ENCODE measurements at places on chromosomes 6 and 20.

DNA sequence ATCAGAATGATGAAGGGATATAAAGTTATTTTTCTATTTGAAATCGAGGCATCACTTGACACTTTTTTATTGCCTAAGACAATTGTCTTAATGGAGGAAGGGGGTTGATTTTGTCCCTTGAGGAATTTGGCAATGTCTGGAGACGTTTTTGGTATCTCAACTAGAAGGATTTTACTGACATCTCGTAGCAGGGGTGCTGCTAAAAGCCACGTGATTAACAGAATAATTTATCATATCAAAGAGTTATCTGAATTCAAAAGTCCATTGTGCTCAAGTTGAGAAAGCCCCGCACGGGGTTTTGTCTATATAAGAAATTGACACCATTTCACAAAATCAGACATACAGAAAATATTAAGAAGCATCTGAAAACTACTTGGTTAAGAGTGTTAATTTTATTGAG, 1.5 kb upstream of the TAAR6 start:
- DNase-seq = no peak

DNA sequence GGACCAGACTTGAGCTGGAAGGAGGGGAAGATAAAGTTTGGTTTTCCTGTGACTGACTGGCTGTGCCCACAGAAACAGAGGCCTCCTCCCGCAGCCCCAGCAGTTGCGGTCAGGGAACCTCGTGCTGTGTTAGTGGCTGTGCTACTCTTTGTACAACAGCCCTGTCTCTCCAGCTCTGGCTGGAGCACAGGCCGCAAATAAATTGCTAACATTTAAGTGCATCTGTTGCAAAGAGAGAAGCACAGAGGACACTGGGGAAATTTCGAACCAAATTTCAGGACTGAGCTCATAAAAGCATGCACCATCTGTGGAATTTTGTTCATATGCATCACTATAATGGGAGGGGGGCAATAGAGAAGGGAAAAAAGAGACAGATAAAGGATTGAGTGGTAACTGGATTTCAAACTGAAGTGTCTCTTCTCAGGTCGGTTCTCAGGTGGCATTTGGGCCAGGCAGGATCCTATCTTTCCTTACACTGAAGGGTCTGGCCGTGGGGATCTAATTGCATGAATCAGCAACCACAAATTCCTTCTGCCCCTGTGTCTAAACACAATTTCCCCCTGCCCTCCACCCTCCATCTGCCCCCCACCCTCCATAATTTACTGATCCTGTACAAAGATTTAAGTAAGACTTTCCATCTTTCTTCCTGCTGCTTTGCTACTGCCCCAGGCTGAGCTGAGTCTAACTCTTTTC, 88.9 kb upstream of the ATXN1 start:
- no peak for DNase-seq

GRCh38 chr6:69128411-69128810, 493.3 kb downstream of the ADGRB3 start:
- no peak for DNase-seq

DNA sequence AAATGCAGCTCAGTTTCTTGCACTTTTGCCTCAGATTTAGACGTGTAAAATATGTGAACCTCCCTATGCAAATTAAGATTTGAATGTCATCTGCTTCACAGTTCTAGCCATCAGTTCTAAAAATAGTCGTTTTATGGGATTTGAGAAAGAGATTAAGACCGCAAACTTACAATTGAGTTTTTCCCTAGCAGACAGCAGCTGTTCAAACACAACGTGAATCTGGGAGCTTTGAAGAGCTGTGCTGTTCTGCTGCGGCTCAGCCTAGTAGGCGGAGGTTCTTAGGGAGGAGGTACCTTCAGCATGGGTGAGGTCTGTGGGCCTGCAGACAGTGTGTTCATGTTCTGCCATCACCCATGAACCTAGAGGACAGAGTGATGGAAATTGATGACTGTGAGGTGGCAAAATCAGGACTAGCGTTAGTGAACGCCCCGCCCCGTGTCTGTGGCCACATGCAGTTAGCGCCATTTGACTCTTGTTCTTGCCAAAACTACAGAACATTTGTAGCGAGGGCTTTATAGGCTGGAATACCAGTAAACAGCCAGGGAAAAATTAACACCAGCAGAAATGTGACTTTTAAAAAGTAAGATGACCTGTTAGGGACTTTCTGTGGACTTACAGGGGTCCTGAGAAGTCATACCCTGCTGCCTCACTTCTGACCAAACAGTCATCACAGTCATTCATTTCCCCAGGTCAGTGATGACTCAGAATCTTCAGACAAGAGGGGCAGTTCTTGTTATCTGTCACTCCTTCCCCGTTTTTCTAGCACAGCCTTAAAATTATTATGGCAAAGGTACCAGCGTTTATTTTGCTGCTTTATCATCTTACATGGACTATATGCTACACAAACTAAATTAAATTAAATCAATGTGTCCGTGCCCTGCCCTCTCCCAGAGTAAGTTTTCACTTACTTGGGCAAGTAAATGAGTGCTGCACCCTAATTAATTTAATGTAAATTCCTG, 84.3 kb upstream of the TMEM181 start:
- peak; percentile 65 for DNase-seq

- peak; percentile 19 for DNase-seq
Measured at GRCh38 chr6:21885532-21886114, 292.1 kb downstream of the SOX4 start.

DNA sequence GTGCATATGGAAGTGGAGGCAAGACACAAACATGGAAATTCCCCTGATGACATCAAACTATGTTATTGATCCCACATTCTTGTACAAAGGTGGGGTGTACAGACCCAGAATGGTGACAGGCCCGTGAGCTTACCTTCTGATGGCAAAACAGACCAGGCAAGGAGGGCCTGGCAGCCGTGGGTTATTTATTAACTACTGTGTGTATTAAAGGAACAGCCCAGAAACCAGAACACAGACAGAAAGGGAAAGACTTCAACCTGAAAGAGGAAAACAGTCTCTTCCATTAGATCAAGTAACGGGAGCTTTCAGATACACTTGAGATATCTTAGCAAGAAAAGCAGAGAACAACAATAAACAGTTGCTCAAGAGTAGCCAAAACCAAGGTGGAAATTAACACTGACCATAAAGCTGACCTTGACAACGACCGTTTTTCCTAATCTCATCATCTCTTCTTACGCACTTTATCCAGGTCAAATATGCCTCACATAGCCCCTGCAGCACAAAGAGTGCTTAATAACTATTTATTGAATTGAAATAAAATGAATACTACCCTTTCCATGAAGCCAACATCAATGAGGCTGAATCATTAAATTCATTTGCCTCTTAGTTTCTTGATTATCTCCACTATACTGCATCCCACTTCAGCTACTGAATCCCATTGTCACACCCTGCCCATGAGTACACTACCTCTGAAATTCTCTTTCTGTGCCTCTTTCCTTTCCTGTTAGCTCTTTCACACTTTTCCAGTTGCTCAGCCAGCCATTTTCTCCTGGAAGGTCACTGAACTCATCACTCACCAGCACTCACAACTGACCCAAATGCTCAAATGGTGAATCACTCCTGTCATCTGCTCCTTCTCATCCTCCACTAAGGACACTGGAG, 67.4 kb downstream of the MOXD1 start:
- DNase-seq = no peak

GRCh38 chr6:53195048-53195447, 46.4 kb upstream of the GCM1 start:
- DNase-seq = no peak

- no peak for DNase-seq
Measured at GRCh38 chr6:68343901-68344300, 291.2 kb upstream of the ADGRB3 start.

- DNase-seq = no peak
Measured at GRCh38 chr6:56005426-56005825, 130.0 kb upstream of the BMP5 start.

- DNase-seq = no peak
Measured at GRCh38 chr20:9809271-9809670, 29.6 kb downstream of the PAK5 start.

DNA sequence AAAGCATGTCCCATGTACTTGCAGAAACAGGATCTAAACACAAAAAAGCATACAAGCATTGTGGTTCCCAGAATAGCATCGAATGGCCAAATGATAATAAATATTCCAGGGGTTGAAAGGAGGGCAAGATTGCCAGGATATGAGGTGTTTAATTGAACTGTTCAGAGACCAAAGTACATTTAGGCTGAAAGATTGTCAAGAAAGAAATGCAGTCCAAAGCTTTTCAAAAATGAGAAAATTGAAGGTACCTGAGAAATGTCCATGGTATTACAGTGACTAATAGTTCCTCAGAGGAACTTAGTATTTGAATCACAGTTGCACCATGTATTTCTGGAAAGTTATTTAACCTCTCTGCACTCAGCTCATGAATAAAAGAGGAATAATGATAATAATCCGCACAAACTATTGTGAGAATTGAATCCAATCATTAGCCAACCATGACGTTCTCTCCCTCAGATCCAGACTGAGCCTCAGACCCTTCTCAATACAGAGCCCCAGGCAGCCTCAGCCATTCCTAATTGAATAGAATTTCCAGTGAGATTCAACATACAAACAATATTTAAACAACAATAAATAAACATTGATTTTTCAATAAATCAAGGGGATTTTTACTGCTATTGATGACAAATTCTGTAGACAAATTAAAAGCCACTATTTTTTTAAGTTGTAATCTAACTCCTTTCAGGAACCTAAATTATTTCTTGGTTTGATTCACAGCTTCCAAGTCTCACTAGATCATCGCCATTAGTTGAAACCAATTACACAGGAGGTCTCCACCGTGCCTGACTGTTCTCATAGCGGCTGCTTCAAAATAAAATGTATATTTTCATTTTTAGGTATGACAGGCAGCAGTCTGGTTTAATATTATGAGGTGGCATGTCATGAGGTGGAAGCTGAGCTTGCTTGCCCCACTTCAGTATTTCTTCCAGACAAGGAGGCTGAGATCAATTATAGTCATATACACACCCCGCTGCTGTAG, 144.3 kb upstream of the TENT5A start:
- no peak for DNase-seq

DNA sequence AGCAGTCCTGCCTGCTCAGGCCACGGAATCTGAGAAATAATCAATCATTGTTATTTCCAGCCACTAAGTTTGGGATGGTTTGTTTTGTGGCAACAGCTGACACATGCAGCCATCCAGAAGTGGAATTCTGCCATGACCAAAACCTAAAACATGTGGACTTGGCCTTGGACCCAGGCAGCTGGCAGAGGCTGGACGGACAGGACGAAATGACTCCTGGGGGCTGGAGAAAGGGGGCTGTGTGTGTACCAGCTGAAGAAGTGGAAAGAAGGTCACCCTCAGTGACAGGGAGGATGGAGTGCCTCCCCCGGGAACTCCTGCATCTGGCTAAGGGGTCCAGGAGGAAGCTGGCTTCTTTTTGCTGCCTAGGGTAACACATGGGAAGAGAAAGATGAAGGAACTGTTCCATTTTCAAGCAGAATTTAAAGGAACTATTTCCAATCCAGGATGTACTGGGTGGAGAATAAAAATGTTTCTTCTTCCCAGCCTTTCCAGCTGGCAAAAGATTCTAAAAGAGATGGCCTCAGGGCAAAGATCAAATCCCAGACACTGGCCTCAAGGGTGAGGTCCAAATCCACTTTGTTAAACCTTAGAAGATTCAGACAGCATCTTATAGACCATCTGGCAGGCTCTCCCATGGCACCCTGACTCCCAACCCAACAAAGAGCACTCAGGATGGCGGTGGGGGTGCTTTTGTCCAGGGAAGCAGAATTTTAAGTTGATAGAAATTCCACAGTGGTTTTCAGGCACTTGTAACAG, 14.3 kb downstream of the SERPINB6 start:
- no peak for DNase-seq

DNA sequence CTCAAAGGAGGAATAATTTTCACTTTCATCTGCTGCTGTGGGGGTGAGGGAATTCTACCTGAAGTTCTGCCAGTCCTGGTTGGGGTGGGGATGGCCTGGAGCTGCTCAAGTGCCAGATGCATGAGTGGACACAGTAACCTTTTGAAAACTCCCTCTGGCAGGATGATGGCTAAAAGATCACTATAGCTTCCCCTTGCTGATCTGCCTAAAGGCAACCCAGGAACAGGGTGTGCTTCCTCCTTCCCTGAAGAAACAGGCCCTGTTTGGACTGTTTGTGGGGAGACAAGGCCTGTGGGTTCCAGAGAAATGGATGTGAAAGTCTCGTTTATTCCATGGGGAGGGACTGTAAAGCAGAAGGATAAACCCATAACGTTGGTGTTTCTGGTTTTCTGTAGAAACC, 176.9 kb downstream of the DTNBP1 start:
- no peak for DNase-seq

GRCh38 chr6:27145731-27146455, 101.6 kb upstream of the PRSS16 start:
- no peak for DNase-seq

DNA sequence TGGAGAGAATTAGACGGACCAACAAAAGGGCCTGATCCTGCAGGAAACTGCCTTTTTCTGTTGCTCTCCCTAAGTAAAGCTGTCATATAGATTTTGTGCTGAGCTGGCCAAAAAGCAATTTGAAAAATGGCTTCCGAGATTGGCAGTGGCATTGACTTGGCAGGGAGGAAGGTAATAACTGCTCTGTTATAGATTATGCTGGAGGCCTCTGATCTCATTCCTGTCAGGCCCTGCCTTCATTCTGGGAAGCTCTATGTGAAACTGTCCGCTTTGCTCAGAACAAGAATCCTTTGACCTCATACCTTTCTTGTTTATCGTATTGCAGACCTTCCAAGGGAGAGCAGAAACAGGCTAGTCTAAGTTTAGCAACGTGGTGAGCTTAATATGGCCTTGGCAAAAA, 234.4 kb downstream of the PHACTR1 start:
- DNase-seq = no peak

GRCh38 chr6:816510-817084, 123.7 kb upstream of the EXOC2 start:
- DNase-seq = no peak

DNA sequence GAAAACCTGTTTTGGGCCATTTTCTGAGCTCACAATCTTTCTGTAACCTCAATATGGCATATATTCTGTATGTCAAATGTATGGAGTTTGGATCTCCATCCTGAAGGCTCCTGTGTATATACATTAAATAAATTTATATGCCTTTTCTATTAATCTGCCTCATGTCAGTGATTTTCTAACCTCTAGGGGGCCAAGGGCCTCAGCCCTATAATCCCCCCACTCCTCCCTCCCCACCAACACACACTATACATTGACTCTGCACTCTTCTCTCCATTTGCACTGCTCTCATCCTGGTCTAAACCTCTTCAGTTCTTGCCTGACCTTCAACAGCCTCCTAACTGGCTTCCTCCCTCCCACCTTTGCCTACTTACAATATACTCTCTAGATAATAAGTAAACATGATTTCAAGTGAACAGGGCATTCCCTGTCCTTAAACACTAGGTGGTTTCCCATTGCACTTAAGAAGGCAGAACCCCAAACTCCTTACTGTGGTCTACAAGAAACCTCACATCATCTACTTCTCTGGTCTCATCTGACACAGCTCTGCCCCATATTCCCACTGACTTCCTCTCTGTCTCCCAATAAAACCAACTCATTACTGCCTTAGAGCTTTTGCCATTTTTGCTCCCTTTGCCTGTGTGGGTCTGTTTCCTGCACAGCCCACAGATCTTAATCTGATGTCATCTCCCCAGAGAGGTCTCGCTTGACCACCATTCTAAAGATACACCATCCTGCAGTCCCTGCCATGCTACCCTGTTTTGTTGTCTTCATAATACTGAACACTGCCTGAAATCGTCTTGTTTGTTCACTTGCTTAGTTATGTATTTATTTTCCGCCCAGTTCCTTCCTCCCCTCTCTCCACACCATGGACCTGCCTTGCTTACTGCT, 213.7 kb downstream of the SYNE1 start:
- no peak for DNase-seq

Data from D721Med (cell line).